ENCODE measurements at places on chromosomes 7 and 10.

- DNase-seq = no peak
Measured at GRCh38 chr10:27618036-27618615, 114.0 kb downstream of the RAB18 start.

GRCh38 chr10:12685261-12686058, 316.1 kb downstream of the CCDC3 start:
- DNase-seq = no peak

DNA sequence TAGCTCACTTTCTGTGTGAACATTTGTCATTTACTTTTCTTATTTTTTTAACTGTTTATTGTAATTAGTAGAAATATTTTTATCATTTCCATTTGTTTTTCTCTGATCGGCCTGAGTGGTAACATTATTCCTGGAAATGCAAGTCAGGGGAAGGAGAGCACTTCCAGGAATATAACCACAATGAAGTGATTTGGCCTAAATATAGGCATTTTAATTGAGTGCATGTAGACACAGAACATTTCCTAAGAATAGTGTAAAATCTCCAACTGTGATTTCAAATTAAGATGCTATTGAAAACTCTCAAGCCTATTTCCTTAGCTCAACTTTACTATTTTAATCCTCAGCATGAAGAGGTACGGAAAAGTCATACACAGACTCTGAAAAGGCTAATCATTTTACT, 86.5 kb upstream of the SKAP2 start:
- no peak for DNase-seq

DNA sequence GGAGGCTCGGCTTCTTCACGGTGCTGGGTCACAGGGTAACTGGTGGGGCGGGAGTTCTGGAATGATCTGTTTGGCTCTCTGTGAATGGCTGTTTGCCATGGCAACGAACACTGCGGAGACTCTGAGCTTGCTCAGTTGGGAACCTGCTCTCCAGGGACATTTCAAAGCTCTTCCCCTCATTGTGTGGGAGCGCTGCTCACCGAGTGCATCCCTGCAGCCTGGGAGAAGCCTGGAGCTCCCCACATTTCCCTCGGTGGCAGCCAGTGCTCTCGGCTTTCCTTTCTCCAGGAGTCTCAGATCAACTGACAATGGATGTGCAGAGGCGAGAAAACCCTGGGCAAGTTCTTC, 57.6 kb upstream of the CACUL1 start:
- no peak for DNase-seq

GRCh38 chr7:17152721-17153120, 145.7 kb upstream of the AHR start:
- DNase-seq = no peak

DNA sequence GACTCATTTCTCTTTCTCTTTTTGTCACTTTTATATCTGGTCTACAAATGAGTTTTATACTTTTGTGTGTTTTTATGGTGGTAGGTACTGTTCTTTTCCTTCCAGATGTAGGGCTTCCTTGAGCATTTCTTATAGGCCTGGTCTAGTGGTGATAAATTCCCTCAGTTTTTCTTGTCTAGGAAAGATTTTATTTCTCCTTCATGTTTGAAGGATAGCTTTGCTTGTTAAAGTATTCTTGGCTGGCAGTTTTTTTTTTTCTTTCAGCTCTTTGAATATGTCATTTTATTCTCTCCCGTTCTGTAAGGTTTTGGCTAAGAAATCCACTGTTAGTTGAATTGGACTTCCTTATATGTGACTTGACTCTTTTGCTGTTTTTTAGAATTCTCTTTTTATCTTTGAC, 292.7 kb downstream of the RPS24 start:
- no peak for DNase-seq

DNA sequence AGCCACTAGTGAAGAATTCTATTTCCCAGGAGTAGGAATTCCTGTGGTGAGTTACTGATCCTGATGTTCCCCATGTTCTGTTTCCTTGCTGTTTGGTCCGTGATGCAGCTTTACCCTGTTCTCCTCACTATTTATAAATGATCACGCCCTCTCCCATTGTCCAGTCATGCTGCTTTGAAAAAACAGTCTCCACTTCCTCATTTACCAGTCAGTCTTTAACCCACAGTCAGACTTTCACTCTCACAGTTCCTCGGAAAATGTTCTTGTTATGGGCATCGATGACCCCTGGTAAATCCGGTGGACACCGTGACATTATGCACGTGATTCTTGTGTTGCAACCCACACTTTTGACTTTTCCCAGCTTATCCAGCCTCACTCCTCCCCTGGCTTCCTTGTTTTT, 14.4 kb downstream of the SCIN start:
- DNase-seq = no peak

- DNase-seq = no peak
Measured at GRCh38 chr7:118349604-118350003, 125.1 kb downstream of the ANKRD7 start.

DNA sequence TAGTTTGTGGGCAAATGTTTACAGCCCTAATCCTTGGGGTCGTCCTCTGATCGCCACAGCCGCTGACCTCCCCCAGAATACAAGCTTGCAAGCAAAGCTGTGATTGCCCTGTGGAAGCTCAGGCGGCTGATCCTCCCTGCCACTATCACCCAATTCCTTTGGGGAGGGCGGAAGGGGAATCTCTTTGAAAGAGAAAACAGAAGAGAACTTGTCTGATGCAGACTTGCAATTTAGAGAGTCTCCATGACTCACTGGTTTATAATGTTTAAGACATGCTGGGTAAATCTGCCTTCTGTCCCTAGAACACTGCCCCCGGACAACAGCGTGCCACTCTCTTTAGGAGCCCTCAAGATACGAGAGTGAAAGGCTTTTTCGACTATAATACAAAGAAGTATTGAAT, 75.5 kb downstream of the NRP1 start:
- DNase-seq = no peak

GRCh38 chr7:148670374-148670773, 28.3 kb upstream of the CUL1 start:
- no peak for DNase-seq

GRCh38 chr7:143183024-143183423, at the start of gene TAS2R39:
TSS of gene TAS2R39 (plus strand) at chr7:143183419. CDS start at chr7:143183419, 0 bp downstream.
- no peak for DNase-seq

GRCh38 chr10:129394518-129395328, 72.3 kb upstream of the MGMT start:
- no peak for DNase-seq

DNA sequence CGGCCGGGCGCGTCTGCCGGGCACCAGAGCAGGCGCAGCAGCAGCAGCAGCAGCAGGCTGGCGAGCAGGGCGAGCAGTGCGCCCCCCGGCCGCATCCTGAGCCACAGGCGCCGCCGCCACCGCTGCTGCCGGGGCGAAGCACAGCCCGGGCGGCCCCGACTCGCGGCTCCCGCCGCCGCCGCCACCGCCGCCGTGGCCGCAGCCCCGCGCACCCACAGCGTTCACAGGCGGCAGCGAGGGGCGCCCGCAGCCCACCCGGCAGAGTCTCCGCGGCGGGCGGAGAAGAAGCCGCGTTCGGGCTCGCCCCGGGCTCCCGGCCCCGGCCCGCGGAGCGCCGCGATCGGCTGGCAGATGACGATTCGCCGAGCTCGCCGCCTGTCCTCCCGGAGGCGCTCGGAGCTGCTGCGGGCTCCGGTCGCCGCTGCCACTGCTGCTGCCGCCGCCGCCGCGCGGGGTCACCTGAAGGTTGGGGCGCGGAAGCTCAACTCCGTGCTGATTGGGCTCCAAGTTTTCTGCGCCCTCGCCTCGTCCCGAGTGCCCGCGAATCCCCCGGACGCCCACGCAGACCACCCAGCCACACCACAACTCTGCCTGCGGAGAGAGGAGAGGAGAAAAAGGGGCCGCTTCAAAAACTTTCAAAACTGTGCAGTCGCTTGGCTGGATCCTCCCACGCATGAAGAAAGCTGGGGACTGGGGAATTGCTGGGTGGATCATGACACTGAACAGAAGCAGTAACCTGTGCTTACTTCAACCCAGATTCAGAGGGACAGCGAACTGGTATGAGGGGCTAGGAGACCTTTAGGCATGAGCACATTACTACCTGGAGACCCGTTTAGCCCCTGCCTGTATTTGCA, at the start of gene ST8SIA6:
Gene ST8SIA6 (minus strand): TSS at position 435 of the 854 bp plus-strand sequence. CDS start 340 bp downstream, at position 95.
- peak; percentile 0 for DNase-seq

DNA sequence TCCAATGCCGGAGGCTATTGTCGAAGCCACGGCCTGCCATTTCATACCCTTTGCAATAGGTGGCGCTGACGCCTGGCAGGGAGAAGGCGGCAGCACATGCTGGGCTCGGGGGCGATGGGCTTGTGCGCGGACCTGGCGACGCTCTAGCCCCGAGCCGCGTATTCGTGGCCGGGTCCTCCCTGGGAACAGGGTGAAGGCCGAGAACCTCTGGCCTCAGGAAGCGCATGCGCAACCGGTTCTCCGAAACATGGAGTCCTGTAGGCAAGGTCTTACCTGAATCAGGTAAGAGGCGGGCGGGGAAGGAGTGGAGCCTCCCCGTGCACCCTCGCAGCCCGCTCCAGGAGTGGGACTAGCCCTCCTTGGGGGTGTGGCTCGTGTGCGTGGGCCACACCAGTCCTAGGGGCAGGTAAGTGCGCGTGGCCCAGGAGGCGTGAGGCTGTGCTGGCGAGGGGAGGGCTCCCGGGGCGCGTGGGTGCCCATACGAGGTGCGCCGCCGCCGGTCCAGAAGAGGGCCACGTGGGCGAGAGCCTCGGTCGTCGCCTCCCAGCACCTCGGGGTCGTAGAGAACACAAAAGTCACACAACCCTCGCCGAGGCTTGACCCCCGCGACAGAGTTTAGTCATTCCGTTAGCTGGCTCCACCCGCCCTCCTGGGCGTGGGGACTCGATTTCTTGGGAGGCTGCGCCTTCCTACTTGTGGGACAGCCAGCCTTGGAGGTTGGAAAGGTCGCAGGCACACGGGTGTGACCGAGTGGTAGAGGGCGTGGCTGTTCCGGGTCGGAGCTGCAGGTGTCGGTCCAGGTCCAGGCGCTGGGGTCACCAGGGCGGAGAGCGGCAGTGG, 5.6 kb upstream of the MEST start:
- no peak for DNase-seq

DNA sequence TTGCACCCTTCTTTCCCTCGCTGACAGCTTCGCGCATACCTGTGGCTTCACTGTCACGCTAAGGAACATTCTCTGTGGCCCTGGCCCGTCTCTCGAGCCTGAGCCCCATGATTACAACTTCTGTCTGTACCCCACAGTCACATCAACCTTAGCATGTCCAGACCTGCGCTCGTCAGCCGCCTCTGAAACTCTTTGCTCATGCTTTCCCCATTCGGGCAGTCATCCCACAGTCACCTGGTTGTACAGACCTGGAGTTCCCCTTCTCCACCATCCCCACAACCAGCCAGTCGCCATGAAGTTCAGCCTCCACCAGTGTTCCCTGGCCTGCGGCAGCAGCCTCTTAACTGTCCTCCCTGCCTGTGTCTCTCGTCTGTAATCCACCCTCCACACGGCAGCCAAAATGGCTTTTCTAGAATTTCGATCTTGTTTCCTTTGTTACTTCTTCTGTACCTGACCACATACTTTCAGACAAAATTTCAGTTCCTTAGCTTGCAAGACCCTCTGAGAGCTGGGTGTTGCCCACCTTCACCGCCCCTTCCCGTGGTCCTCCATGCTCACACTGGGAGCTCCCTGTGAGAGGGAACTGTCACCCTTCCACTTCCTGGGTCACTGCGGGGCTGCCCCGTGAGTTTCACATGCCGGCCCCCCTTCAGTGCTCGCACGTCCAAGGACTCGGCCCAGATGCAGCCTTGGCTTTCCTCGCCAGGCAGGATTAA, 229.2 kb downstream of the CELF2 start:
- no peak for DNase-seq

DNA sequence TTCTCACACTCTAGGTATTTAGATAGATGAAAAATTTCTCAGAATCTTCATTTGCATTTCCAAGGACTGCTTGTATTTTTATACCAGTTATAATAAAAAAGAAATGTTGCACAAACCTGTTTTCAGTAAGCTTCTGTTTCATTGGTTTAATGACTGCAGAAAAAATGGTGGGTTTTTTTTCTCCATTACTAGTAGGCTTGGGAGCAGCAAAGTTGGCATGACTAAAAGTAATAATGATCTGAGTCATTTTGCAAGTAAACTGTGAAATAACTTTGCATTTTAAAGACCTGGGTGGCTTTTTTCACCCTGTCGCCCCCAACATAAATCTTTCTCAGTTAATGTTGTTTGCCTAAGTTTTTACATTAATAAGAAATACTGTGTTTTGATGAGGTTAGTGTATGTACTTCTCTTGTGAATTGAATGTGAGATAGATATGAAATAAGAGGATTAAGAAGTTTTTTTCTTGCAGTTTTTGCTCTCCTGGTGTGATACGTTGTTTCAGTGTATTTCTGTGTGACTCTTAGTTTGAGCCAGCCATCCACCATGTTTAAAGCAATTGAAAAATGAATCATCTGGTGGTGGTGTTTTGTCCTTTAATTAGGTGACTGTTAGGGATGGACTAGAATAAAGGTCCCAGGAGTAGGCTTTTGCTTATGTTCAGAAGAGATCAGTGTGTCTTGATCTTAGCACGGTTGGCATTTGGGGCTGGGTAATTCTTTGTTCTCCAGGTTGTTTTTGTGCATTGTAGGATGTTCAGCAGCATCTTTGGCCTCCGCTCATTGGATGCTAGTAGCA, 1.8 kb downstream of the GNAI1 start:
- DNase-seq = no peak

GRCh38 chr10:76839276-76839675, 798.3 kb downstream of the KCNMA1 start:
- no peak for DNase-seq

- DNase-seq = peak; percentile 23
Measured at GRCh38 chr7:151381348-151382078, 28.3 kb downstream of the WDR86 start.

DNA sequence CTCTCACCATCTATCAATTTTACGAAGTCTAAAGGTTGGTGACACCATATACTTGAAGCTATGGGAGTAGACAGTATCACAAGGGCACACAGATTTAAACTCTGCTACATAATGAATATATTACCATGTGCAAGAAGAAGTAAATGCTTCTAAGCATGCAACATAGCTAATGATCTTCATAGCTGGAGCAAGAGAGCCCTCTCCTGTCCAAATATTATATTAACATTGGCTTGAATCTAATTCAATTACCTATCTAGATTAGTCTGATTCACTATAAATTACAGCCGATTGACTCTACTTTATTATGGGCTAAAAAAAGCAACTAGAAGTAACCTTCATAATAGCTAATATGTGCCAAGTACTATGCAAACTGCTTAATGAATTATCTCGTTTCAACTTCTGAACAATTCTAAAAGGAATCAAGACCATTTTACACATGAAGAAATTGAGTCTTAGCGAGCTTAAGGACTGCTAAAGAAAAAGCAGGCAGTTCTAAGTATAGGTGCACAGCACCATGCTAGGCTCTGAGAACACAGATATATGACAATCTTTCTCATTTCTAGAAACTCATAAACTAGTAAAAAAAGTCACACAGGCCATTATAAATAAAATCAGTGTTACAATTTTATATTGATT, 21.9 kb downstream of the FRA10AC1 start:
- no peak for DNase-seq

GRCh38 chr10:29737074-29737593, 102.4 kb upstream of the SVIL start:
- no peak for DNase-seq

GRCh38 chr7:127803626-127804025, 151.6 kb downstream of the SND1 start:
- DNase-seq = no peak
